Upper lobe of right lung (tissue), 1 donor: ENCODE measurements at places on chromosomes 6 and 20. TPM values are rescaled to one million over a fixed set of nuclear protein-coding genes. Genes with fewer than 3 reads are reported as not detected.

GRCh38 chr20:62918147-62918546, 8.2 kb downstream of the DIDO1 start:
- no peak overlapping the region for H3K4me3 ChIP-seq
- DNase-seq, result no peak
- no peak overlapping the region for H3K27ac ChIP-seq
- peaks cover 11% of the 10 kb centered on the region for H3K36me3 ChIP-seq

GRCh38 chr6:52049252-52050050, 38.0 kb downstream of the PKHD1 start:
- no peak overlapping the region for H3K27ac ChIP-seq
- no peaks in the 10 kb centered on the region for H3K4me1 ChIP-seq
- DNase-seq, result no peak
- peaks cover 10% of the 10 kb centered on the region for H3K27me3 ChIP-seq

DNA sequence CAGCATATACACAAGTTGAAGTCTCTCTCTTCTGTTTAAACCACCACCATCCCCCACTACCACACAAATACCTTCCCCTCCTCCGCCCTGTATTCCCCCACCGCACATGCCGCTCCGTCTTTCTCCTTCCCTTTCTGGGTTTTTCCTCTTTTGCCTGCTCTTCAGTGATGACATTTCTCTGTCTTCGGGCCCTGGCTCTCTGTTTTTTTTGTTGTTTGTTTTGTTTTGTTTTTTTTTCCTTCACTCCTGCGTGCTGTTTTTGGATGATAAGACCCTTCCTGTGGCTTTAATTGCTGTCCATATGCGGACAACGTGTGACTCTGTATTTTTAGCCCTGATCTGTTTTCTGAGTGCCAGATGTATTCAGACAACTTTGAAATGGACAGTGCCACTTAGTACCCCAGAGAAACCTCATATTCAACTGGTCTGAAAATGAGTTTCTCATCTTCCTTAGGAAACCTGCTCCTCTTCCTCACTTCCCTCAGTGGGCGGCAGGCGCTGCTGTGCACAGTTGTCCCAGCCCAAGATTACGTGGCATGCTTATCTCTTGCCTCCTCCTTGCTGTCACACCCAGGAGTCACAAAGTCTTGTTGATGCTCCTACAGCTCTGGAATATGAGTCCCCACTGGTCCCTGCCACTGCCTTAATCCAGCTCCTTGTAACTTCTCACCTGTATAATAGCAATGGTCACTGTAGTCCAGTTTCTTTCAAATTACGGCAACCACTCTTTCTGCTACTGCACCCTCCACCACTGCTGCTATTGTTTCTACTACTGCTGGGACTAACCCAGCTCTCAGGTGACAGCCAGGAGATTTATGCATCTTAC, 8.2 kb downstream of the PPP1R14C start:
- H3K4me3 ChIP-seq, result no peak overlapping the region
- H3K36me3 ChIP-seq, result no peaks in the 10 kb centered on the region
- DNase-seq, result no peak

GRCh38 chr6:107209406-107210305, 94.3 kb upstream of the BEND3 start:
- no peak for DNase-seq
- no peak overlapping the region for H3K27ac ChIP-seq
- H3K36me3 ChIP-seq, result no peaks in the 10 kb centered on the region
- H3K4me1 ChIP-seq, result no peaks in the 10 kb centered on the region

GRCh38 chr6:75029333-75029732, 176.5 kb downstream of the COL12A1 start:
- H3K36me3 ChIP-seq, result no peaks in the 10 kb centered on the region
- H3K4me1 ChIP-seq, result no peaks in the 10 kb centered on the region
- H3K27me3 ChIP-seq, result no peaks in the 10 kb centered on the region
- DNase-seq, result no peak
- H3K4me3 ChIP-seq, result no peak overlapping the region
- H3K27ac ChIP-seq, result no peak overlapping the region

GRCh38 chr6:64062960-64063683, 427.5 kb downstream of the PHF3 start:
- H3K36me3 ChIP-seq, result no peaks in the 10 kb centered on the region
- no peak overlapping the region for H3K27ac ChIP-seq
- H3K27me3 ChIP-seq, result no peaks in the 10 kb centered on the region
- no peaks in the 10 kb centered on the region for H3K4me1 ChIP-seq

GRCh38 chr20:23145281-23145700, 59.2 kb upstream of the CD93 start:
- H3K27me3 ChIP-seq, result no peaks in the 10 kb centered on the region
- DNase-seq, result peak; percentile 63
- peaks cover 48% of the 10 kb centered on the region for H3K4me1 ChIP-seq
- H3K36me3 ChIP-seq, result no peaks in the 10 kb centered on the region
- H3K4me3 ChIP-seq, result no peak overlapping the region

DNA sequence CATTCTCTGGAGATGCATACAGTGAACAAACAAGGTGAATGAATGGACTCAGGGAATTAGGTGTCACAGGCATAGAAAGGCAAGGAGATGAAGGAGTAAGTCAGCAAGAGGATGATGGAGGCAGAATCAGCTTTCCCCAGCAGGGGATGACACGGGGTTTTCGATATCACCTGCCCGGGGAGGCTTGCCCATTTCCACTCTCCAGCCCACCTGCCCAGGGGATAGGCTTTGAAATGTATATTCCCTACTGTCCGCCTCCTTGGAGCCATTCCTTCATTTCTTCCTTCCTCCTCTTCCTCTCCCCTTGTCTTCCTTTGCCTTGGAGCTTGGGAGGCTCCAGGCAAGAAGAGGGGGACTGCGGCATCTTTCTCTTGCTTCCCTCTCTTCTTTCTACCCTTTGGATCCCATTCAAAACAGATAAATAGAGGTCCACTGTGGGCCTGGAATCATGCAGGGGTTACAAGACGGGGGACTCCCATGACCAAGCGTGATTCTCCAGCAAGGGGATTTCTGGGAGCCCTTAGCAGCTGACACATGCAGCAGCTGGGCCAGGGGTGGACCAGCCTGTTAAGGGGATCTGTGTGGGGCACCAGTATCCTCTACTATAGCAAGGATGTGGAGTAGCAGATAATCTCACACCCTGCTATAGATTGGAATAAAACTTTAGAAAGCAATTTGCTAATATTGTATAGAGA, 23.5 kb upstream of the RNF24 start:
- peak overlapping the region; percentile 43 for H3K27ac ChIP-seq
- H3K36me3 ChIP-seq, result no peaks in the 10 kb centered on the region
- H3K4me3 ChIP-seq, result no peak overlapping the region
- no peak for DNase-seq
- peaks cover 18% of the 10 kb centered on the region for H3K4me1 ChIP-seq

GRCh38 chr20:24870881-24871280, 78.2 kb upstream of the CST7 start:
- no peaks in the 10 kb centered on the region for H3K4me1 ChIP-seq
- H3K4me3 ChIP-seq, result no peak overlapping the region
- H3K36me3 ChIP-seq, result no peaks in the 10 kb centered on the region
- H3K27ac ChIP-seq, result no peak overlapping the region
- peak; percentile 56 for DNase-seq

- no peak overlapping the region for H3K27ac ChIP-seq
- peaks cover 4% of the 10 kb centered on the region for H3K4me1 ChIP-seq
- DNase-seq, result no peak
Measured at GRCh38 chr20:41222296-41222695, 85.0 kb downstream of the PLCG1 start.

DNA sequence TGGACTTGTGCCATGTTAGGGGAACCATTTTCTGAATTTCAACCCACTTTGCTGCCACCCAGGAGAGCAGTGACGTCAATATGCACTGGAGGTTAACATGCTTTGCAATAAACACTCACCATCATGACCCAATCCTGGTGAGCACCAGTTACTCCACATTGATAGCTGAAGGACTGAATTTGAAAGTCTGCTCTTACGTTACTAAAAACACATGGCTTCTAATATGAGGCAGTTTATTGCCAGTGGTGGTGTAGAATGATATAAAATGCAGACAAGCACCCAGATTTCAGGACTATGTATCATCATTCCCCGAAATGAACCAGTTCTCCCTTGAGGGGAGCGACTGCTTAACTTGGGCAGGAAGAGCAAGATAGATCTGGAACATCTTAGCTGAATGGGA, 23.8 kb downstream of the RFPL4B start:
- no peak for DNase-seq
- no peaks in the 10 kb centered on the region for H3K36me3 ChIP-seq
- no peaks in the 10 kb centered on the region for H3K4me1 ChIP-seq
- H3K27me3 ChIP-seq, result peaks cover 24% of the 10 kb centered on the region
- H3K27ac ChIP-seq, result no peak overlapping the region

DNA sequence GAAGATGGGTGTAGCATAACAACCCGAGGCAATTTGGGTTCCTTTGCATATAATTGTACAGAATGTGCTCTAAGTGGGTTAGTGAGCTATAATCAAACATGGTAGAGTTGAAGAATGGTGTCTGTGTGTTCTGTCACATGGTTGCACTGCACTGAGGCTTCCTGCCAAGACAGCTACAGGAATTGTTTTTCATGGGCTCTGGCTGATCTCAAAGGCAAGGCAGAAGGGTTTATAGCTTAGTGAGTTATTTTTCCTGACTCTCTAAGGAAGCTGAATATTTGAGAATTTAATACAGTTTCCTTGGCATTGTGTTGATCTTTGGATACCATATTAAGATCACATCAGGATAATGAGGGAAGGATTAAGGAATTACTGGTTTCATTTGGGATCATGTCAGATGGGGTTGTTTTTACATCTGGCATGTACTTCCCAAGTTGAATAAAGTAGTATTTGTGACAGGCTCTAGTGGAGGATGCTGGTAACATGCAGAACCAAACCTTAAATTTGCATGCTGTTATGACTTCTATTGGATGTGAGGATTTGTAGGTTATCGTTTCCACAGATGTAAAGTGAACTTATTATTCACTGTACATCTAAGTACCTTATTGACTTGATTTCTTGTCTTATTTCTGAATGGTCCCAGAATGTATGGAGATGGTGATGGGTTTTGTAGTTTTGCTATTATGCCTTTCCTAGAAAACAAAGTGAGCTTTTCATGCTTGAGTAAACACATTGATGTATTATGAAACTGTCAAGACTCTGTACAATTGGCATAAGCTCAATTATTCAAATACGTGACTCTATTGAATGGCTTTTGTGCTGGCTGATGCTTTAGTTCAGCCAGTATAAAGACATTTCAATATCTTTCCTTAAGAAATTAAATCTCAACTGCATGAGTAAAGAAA, 43.3 kb downstream of the LRRC1 start:
- DNase-seq, result no peak
- no peak overlapping the region for H3K27ac ChIP-seq
- H3K4me1 ChIP-seq, result no peaks in the 10 kb centered on the region
- no peaks in the 10 kb centered on the region for H3K36me3 ChIP-seq

DNA sequence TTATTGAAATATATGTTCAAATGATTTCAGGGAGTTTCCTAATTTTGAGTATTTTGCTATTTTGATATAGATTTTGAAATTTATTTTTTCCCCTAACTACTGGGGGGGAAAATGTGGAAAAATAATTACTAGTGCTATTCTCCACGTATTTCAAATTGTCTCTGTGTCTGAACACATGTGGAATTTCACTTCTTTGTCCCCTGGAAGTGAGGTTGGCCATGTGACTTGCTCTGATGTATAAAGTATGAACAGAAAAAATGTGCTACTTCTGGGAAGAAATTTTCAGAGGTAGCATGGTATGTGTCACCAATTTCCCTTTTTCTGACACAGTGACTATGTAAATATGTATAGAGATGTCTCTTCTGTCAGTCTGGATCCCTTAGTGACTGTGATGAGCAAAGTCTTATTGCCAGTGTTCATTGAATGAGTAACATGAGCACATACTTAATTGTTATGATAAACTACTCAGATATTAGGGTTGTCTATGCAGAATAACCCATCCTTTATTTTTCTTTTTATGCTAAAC, 215.4 kb upstream of the CCN2 start:
- no peak overlapping the region for H3K27ac ChIP-seq
- no peak for DNase-seq
- H3K36me3 ChIP-seq, result no peaks in the 10 kb centered on the region
- H3K4me1 ChIP-seq, result no peaks in the 10 kb centered on the region
- no peak overlapping the region for H3K4me3 ChIP-seq

DNA sequence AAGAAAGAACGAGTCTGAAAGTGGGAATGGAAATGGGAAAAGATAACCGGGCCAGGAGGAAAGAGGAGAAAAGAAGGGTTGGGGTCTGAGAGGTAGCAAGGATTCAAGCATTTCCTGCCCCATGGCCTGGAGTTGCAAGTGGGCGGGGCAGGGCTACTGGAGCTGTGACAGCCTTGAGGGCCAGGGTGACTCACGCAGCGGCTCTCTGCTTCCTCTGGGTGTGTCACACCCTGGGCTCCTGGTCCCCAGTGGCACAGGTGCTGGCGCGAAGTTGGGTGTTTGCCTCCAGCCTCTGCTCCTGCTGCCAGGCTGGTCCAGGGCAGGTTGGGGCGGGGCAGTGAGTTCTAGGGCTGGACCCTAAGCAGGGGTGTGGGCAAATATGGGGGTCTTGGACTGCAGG, 3.3 kb upstream of the ULBP3 start:
- peak; percentile 94 for DNase-seq
- no peak overlapping the region for H3K27ac ChIP-seq
- no peaks in the 10 kb centered on the region for H3K36me3 ChIP-seq

DNA sequence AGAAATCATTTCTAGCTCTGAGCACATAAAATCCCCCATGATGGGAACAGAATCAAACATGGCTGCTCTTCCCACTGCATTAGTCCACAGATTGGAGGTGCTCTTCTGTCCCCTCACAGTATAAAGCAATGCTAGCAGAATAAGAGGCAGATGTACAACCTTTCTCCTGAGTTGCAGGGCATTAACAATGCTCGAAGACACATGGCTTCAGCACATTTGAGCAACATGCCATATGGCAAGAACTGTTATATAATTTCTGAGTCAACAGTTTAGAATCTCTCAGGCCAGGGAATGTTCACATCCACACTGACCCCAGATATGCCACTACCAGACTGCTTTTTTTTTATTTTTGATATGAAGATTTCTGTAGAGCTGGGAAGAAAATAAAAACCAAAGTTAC, 119.6 kb downstream of the KIF13A start:
- H3K36me3 ChIP-seq, result no peaks in the 10 kb centered on the region
- DNase-seq, result no peak
- no peaks in the 10 kb centered on the region for H3K27me3 ChIP-seq
- no peak overlapping the region for H3K4me3 ChIP-seq
- no peak overlapping the region for H3K27ac ChIP-seq

- H3K27ac ChIP-seq, result peak overlapping the region; percentile 8
- no peaks in the 10 kb centered on the region for H3K27me3 ChIP-seq
- no peak for DNase-seq
Measured at GRCh38 chr6:143971482-143972205, 36.4 kb downstream of the PLAGL1 start.

GRCh38 chr6:44837741-44838140, 450.2 kb downstream of the CDC5L start:
- H3K4me1 ChIP-seq, result no peaks in the 10 kb centered on the region
- no peak overlapping the region for H3K4me3 ChIP-seq
- no peak for DNase-seq
- no peaks in the 10 kb centered on the region for H3K27me3 ChIP-seq
- H3K36me3 ChIP-seq, result no peaks in the 10 kb centered on the region

Gene CST2
- total RNA-seq, result not detected

Gene MMP24
- total RNA-seq, result 13.0 TPM

Gene FAM217A
- not detected for total RNA-seq

Gene SDC4
- 345 TPM for total RNA-seq

Gene PTGIS
- 42.1 TPM for total RNA-seq

Gene MICA
- 36.6 TPM for total RNA-seq

Gene PNPLA1
- 0.35 TPM for total RNA-seq

Gene DLK2
- total RNA-seq, result 0.23 TPM
